GM12891 (cell line): ENCODE measurements at places on chromosomes 16 and 17.

GRCh38 chr16:47604306-47604705, 143.2 kb downstream of the PHKB start:
- DNase-seq, result no peak

GRCh38 chr16:57755726-57756423, 20.3 kb downstream of the KATNB1 start:
- DNase-seq, result no peak

DNA sequence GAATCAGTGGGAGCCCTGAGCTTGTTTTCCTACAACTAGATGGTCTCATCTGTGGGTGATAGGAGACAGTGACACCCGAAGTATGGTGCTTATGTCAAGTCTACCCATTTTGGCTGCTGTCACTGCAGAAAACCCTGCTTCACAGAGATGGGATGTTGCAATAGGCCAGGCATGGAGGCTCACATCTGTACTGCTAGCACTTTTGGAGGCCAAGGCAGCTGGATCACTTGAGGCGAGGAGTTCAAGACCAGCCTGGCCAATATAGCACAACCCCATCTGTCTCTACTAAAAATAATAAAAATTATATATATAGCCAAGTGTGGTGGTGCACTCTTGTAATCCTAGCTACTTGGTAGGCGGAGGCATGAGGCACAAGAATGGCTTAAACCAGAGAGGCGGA, 2.3 kb upstream of the HERPUD1 start:
- DNase-seq, result no peak

DNA sequence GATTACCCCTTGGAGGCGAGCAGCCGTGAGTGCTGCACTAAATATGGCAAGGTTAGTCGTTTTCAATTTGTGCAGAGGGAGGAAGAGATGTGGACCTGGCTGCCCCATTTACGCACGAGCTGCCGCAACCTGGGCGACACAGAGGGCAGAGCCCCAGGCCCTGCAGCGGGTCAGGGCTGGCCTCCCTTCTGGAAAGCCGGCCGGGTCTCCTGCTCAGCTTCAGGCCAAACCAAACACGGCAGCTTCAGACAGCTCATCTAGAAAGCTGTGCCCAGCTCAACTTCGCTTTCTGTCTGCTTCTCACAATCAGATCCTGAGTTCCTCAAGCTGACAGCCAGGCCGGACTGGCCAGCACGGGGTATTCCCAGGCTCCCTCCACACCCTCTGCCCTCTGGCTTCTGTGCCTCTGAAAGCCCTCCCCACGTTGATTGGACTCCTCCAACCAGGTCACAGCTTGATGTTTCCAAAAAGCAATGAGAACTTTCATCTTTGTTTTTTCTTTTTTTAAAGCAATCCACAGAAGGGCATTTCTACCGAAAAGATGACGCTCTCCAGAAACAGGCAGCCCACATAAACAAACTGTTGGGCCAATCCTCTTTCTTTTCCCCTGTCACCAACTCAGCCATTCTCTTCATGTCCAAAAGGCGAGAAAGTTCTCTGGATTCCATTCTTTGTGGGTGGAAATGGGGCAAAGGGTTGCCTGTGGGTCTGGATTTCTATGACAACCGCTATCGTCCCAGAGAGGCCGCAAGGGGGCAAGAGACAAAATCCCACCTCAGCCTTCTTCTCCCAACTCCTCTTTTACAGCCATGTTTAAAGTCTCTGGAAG, 189.0 kb downstream of the ZFHX3 start:
- DNase-seq, result no peak

DNA sequence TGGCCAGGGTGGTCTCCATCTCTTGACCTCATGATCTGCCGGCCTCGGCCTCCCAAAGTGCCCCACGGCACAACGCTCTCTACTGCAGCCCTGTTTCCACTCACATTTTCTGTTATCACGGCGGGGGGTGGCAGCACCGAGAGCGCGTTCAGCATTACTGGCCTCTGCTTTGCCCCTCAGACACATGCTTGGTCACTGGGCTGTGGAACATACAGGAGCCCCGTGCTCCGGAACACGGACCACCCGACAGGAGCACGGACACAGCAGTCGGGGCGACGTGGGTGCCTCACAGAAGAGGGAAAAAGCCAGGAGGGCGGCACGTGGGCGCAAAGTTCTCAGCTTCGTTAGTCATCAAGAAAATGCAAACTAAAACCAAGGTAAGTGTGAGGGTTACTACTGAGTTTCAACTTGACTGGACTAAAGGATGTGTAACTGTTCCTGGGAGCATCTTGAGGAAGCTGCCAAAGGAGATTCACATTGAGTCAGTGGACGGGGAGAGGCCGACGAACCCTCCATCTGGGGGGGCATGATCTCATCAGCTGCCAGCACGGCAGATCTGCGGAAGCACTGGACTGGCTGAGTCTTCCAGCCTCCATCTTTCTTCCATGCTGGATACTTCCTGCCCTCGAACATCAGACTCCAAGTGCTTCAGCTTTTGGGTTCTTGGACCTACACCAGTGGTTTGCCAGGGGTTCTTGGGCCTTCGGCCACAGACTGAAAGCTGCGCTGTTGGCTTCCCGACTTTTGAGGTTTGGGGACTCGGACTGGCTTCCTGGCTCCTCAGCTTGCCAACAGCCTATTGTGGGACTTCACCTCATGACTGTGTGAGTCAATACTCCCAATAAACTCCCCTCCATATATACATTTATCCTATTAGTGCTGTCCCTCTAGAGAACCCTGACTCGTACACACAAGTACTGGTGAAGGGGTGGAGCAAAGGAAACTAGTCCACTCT, 106.8 kb downstream of the ZNF778 start:
- peak; percentile 57 for DNase-seq

- no peak for DNase-seq
These were observed 27.0 kb downstream of the CCR7 start for GRCh38 chr17:40538019-40538935.

- no peak for DNase-seq
These were observed 666.9 kb upstream of the SOX9 start for GRCh38 chr17:71453876-71454422.

DNA sequence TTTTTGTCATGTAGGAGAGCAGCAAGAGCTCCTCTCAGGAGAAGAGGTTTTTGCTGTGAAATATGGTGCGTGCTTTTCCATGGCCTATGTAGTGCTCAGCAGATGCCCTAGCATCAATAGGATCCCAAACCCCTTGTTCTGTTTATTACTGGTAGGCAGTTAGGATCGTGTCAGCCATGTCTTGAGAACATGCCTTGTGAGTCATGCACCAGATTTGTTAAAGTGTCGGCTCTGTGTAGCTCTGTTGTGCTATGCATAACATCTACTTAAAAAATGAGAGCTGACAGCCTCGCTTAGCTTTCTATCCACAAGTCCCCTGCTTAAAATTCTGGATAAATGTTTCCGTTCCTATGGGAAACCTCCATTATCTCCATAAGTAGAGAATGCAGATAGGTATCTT, 4.4 kb upstream of the EIF4A3 start:
- DNase-seq, result no peak

- DNase-seq, result no peak
These were observed 1503.7 kb downstream of the CDH11 start for GRCh38 chr16:63617990-63618763.

DNA sequence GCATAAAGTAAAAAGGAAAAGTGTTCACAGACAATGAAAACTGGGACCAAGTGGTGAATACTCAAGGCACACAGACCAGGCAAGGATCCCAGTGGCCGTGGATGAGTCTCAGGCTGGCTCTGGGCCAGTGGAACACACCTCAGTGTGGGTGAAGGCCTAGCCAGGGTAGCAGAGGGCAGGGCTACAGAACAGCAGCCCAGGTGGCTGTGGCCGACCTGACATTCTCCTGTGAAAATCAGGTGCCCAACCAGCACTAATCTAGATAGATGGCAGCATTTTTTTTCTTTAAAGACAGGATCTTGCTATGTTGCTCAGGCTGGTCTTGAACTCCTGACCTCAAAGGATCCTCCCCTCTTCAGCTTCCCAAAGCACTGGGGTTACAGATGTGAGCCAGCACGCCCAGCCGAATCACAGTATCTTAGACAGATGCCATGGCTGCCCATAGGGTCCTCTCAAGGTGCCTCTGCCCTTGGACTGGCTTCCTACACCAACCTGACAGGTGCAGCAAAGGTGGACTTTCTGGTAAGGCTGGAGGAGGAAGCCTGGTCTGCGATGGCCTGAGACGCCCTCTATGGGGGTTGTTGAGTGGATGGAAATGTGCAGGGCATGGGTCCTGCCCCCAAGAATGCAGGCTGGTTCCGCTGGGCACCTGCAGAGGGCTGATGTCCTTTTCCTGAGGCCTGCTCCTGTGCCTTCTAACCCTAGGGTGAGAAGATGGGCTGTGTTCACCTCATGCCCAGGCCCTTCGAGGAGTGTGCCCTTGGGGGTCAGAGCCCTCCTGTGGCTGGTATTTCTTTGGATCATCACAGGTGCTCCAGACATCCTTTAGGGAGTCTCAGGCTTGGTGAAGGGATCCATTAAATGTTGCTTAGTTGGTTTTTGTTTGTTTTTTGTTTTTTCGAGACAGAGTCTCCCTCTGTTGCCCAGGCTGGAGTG, 3.8 kb upstream of the P4HB start:
- DNase-seq, result no peak

GRCh38 chr17:74245145-74245831, 28.7 kb upstream of the DNAI2 start:
- DNase-seq, result no peak

GRCh38 chr16:11051879-11052808, 107.8 kb downstream of the CLEC16A start:
- DNase-seq, result peak; percentile 54

- DNase-seq, result peak; percentile 80
These were observed at the start of gene ACSF2 for GRCh38 chr17:50425682-50426471. TSS of gene ACSF2 (plus strand) at chr17:50426218. CDS start at chr17:50426262, 44 bp downstream.

GRCh38 chr17:4479982-4480751, 18.5 kb upstream of the SPNS2 start:
- no peak for DNase-seq

- no peak for DNase-seq
These were observed 1.7 kb downstream of the ZNF267 start for GRCh38 chr16:31875112-31875803.

GRCh38 chr16:83903751-83904150, 4.8 kb downstream of the MLYCD start:
- DNase-seq, result no peak

GRCh38 chr16:3595110-3595486, 16.3 kb downstream of the SLX4 start:
- DNase-seq, result no peak

DNA sequence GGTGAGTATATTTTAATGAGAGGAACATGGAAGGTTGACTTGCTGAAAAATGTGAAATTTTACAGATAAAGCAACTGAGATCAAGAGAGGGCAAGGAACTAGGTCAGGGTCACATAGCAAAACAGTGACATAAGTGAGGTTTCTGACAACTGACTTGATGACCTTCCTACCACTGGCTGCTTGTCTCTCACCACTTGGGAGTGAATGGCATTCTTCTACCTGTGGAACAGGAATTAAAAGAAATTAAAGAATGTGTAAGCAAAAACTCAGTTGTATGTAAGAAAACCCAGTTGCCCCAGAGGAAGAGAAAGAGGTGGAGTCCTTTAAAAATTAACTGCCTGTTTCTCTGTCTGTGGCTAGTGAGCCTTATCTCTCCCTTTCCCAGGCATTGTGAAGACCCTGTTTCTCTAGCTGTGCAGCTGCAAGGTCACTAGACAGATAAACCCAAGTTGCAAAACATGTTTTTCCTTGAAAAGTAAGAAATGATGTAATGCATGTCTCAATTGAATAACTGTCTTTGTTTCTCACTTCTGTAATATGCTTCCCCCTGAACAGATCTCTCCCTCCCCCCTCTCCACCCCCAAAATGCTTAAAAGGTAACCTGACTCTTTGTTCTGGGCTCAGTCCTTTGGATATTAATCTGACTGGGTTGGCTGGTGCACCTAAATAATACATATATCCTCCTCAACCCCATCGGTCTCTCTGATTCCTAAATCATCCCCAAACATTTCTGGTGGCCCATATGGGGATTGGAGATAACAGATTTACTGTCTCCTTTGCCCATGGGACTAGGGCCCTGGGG, 23.4 kb downstream of the ACSM1 start:
- no peak for DNase-seq

- DNase-seq, result no peak
These were observed 13.8 kb downstream of the CTRL start for GRCh38 chr16:67917852-67918236.

- no peak for DNase-seq
These were observed 4.7 kb downstream of the DNAH17 start for GRCh38 chr17:78572239-78573205.

DNA sequence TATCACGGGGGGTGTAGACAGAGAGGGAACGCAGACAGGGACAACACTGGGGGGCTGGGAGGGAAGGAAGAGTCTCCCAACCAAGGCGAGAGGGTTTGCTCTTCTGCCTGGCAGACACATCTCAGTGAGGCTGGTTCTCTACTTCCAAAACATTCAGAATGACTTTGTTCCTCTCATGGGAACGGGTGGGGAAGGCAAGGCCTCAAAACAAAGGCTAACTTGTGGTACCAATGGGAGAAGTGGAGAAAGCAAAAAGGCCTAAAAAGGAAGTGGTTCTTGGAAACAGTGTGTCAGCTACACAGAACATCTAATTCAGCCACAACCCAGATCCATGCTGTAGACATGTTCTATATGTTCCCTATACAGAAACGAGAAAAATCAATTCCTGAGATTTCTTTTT, 7.5 kb downstream of the FLOT2 start:
- DNase-seq, result no peak

- no peak for DNase-seq
These were observed 14.3 kb upstream of the TMED6 start for GRCh38 chr16:69365901-69366300.

DNA sequence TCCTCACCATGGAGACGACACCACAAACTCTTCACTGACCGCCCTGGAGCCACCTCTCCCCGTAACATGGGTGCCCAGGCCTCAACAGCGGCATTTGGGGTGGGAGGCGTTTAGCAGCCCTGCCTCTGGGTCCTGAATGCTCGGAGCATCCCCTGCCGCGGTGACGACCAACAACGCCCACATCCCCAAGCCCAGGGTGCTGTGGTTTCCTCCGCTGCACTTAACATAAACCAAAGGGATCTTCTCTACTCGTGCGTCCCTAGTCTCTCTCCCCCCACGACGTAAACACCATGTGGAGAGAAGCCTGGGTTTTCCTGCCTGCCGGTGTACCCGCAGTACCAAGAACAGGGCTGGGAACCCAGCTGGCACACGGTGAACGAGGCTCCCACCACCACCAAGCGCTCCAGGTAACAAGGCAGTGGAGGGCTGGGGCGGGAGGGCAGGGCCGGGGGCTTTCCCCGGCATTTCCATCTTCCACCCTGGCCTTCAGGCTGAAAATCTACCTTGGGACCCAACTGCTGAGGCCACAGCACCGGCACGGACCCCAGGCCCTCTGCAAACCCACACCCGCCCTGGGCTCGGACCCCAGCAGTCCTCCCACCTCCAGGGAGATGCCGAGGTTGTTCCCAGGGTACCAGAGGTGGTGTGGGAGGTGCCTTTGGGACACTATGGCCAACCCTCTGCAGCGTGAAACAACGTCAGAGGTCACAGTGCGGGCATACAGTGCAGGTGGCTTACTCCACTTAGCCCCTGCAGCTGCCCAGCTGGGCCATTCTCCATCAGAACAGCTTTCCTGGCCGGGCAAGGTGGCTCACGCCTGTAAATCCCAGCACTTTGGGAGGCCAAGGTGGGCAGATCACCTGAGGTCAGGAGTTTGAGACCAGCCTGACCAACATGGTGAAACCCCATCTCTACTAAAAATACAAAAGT, 54.3 kb downstream of the TIMM22 start:
- no peak for DNase-seq
